ENCODE measurements at places on chromosomes 11 and 22. TPM values are rescaled to one million over a fixed set of nuclear protein-coding genes. Genes with fewer than 3 reads are reported as not detected.

DNA sequence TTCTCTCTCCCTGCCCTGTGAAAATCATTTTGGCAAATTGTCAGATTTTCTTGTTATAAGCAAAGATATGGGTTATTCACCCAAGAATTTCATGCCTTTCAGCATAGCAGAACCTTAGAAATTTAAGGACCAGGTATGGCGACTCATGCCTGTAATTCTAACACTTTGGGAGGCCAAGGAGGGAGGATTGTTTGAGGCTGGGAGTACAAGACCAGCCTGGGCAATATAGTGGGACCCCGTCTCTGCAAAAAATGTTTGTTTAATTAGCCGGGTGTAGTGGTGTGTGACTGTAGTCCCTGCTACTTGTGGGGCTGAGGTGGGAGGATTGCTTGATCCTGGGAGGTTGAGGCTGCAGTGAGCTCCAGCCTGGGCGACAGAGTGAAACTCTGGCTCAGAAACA lies 27.6 kb downstream of the APLP2 start:
- DNase-seq, result no peak

- DNase-seq, result no peak
Measured at GRCh38 chr22:21928048-21928447, 24.6 kb downstream of the PPM1F start.

DNA sequence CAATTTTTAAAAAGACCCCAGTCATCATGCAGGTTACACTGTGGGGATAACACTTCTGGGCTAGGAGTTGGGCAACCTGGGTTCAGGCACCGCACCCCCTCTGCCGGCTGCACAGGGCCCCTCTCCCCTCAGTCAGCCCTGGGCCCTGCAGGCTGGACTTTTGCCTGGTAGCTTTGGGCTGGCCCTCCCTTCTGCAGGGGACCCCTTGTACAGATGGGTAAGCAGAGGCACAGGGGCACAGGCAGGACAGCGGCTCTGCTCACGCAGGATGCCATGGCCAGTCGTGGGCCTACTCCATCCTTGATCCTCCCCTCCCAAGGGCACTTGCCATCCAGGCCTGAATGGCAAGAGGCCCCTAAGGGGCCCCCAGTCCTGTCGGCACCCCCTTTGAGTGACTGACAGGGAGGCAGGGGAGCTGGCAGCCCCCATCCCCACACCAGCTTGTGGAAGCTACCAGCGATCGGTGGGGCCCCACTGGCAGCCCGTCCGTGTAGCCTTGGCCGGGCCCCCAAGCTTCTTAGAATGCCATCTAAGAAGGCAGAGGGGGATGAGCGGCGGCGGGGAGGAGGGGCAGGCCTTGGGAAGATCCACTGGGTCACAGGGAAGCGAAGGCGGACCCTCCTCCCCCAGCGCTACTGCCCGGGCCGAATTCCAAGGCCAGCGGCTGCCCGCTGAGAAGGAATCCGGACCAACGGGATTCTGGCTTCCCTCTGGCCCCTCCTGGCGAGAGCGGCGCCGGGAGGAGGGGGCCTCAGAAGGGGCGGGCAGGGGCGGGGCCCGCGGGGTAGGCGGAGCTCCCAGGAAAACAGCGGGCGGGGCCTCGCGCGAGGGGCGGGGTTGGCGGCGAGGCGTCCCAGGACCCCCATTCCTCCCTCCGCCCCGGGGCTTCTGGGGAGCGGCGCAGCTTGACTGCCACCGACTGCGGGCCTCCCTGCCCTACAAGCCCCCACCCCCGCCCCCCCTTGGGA lies 6.8 kb upstream of the CHKA start:
- DNase-seq, result no peak

GRCh38 chr11:9301720-9302119 lies 12.7 kb downstream of the TMEM41B start:
- DNase-seq, result no peak

DNA sequence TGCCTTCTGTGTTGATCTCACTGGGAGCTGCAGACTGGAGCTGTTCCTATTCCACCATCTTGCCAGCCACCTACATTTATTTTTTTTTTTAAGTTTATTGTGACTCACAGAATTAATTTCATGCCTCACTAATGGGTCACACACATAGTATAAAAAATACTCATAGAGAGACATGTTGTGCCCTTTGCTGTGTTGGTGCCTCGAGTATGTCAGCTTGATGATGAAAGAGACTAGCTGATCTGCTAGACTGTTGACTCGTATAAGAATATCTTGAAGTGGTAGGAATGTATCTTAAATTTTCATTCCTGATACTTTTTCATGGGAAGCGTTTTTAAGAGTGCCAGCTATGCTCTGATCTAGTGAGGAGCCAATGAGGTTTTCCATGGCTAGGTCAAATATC lies 28.6 kb upstream of the AMPD3 start:
- DNase-seq, result no peak

- DNase-seq, result no peak
Measured at GRCh38 chr11:112163875-112164685, at the start of gene IL18. Gene IL18 (minus strand): TSS chr11:112164094. CDS start chr11:112155053, 9,041 bp downstream.

- DNase-seq, result no peak
Measured at GRCh38 chr22:26318975-26319374, 110.1 kb upstream of the ASPHD2 start.

GRCh38 chr11:131345406-131345805 lies 25.0 kb upstream of the NTM start:
- no peak for DNase-seq

GRCh38 chr22:17842386-17842785 lies 68.1 kb upstream of the BID start:
- no peak for DNase-seq

The MMP3 gene
- 0.32 TPM for total RNA-seq

DNA sequence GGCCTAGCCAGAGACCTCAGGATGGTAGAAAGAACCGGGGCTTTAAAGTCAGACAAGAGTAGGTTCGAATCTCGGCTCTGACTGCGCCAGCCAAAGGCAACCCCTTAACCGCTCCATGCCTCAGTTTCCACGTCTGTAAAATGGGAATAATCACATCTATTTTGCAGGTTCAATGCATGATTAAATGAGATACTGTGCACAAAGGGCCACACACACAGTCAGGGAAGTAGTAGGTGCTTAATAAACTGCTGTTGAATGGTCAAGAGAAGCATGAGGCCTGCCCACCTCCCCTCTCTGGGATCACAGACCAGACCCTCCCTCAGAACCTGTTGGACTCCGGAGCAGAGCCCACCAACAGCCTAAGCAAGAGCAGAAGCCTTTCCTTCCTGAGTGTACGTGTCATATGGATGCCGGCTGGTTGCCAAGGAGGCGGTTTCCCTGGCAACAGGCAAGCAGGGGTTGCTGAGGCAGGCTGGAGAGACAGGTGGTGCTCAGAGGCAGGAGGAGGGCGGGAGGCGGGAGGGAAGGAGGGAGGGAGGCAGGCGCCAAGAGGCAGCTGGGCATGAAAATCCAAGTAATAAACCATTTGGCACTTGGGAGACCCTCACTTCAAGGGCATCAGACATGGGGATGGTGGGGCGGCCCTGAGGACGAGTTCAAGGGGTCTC lies 43.9 kb downstream of the NFAM1 start:
- DNase-seq, result no peak

- peak; percentile 24 for DNase-seq
Measured at GRCh38 chr22:48138855-48139254, 1376.4 kb downstream of the TBC1D22A start.

The CSF2RB gene
- total RNA-seq, result not detected

The KRTAP5-5 gene
- not detected for total RNA-seq

- no peak for DNase-seq
Measured at GRCh38 chr22:49242480-49242879, 585.2 kb downstream of the BRD1 start.

DNA sequence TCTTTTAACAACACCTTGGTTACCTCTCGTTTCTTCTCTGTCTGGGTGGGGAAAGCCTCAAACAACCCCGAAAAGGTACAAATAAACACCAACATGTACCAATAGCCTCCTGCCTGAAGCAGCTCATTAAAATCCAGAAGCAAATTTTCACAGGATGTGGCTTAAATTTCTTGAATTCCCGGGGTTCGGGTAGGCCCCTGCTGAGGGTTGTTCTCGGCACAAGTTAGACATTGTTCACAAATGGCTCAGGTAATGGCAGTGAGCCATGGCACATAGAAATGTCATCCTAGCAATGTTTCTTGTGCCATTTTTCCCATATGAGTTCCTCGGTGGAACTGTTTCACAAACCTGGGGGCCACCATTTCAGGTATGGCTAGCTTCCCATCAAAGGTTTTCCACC lies 19.7 kb upstream of the GLYATL1 start:
- peak; percentile 51 for DNase-seq

- peak; percentile 29 for DNase-seq
Measured at GRCh38 chr22:40044870-40045834, 50.4 kb downstream of the FAM83F start.

The ACTN3 gene
- total RNA-seq, result not detected

- no peak for DNase-seq
Measured at GRCh38 chr11:123742724-123743120, 1.3 kb upstream of the ZNF202 start.

DNA sequence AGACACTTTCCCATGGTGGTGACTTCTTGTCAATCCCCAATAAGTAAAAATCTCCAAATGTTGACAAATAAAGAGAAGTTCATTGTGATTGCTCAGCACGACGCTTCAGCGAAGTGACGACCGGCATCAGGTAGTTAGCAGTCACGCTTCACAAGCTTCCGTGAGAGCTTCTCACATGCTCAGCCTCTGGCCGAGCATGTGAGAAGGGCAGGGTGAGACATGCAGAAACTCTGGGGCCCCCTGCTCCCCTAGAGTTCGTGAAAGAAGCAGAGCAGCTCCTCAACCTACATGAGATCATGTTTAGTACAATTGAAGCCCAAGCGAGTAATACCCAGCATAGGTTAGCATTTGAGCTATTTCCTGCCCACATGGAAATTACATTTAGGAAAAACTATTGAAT lies 4.4 kb upstream of the C11orf16 start:
- DNase-seq, result no peak

The UBQLN3 gene
- not detected for total RNA-seq

- DNase-seq, result no peak
Measured at GRCh38 chr11:24005202-24005876, 491.5 kb upstream of the LUZP2 start.

- no peak for DNase-seq
Measured at GRCh38 chr22:40400159-40400558, 29.8 kb downstream of the SGSM3 start.

GRCh38 chr11:113518716-113519495 lies 43.7 kb upstream of the DRD2 start:
- DNase-seq, result no peak

GRCh38 chr22:45548247-45548840 lies 45.7 kb downstream of the FBLN1 start:
- DNase-seq, result no peak

The RBMXL2 gene
- total RNA-seq, result not detected

DNA sequence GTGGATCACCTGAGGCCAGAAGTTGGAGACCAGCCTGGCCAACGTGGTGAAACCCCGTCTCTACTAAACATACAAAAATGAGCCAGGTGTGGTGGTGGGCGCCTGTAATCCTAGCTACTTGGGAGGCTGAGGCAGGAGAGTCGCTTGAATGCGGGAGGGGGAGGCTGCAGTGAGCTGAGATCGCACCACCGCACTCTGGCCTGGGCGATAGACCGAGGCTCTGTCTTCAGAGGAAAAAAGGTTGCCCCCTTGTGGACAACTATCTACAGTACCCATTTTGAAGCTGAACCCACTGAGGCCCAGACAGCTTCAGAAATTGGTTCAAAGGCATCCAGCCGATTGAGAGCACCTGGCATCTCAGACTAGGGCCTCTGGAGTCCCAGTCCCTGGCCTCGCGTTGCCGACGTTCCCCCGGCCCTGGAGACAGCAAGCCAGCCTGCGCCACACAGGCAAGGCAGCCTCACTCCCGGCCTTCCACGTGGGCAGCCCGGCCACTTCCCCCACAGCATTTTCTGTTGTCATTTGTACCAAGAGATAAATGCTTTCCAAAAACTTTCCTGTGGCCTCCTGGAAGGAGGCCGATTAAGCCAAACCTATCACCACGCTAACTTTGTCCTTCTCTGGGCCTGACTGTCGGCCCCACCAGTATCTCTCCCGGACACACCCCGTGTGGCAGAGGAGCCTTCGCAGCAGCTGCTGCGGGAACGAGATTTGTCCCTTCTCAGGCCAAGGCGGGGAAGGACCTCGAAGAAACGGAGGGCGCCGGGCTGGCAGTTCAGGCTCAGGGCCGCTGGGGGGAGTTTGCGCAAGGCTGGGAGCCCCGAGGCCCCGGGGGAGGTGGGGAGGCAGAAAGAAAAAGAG lies 82.8 kb downstream of the FLI1 start:
- no peak for DNase-seq

The CDHR5 gene
- not detected for total RNA-seq

- no peak for DNase-seq
Measured at GRCh38 chr11:35658020-35658948, 4.3 kb upstream of the TRIM44 start.

DNA sequence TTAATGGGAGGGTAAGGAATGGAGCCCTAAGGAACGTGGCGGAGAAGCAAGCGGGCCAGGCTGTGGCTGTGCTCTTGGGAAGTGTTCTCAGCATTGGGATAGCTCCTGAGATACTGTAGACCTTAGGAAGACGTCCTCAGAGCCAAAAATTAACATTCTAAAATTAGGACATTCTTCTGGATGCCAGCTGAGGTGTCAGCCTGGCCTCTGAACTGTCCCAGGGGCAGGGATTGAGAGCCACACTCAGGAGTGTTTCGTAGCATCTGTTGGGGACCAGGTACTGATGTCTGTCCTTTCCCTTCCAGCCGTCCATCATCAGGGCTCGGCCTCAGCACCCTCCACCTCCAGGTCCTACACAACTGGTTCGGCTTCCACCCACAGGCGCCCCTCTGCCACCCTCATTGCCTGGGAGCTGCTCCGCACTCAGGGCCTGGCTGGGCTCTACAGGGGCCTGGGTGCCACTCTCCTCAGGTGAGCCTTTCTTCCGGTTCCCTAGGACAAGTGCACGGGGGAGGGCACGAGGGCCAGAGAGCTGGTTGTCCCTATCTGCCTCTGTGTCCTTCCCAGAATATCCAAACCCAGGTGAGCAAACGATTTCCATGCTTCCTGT lies 23.6 kb downstream of the SLC25A18 start:
- DNase-seq, result no peak

GRCh38 chr11:35563484-35564244 lies 38.2 kb upstream of the PAMR1 start:
- DNase-seq, result no peak

DNA sequence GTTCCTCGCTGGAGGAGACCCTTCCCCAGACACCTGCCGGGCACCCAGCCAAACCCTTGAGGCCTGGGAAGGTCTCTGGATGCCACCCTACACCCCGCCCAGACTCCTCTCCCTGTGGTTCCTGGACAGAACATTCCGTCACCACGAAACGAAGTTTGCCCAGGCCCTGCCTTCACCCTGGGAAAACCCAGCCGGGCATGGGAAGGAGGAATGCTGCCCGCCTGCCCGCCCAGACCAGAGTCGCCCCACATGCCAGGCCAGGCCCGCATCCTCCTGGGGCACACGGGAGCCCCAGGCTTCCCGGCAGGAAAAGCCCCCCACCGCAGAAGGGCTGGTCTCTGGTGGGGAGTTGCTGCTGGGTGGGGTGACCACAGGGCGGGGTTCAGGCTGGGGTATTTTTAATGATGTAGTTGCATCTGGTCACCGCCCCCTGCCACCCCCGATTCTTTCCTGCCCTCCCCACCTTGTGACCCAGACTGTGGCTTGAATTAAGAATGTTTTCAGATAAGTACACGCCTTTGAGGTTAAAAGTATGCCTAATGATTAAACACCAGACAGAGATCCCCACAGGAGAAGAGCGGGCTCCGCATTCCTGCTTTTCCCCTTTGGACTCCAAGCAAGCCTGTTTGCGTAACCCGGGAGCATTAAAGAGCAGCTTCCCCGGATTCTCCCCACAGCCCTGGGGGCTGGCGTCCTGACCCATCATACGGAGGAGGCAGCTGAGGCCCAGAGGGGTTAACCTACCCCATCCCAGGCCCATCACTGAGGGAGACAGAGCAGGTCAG lies 44.6 kb upstream of the PPARA start:
- DNase-seq, result no peak

GRCh38 chr11:116742104-116742503 lies 30.7 kb downstream of the BUD13 start:
- no peak for DNase-seq

All from SJSA1 (cell line).